ENCODE measurements at places on chromosomes 2 and 18. TPM values are rescaled to one million over a fixed set of nuclear protein-coding genes. Genes with fewer than 3 reads are reported as not detected.

Gene BCL2
- 0.84 TPM for total RNA-seq

Gene GDF7
- total RNA-seq: not detected

Gene CXCR4
- not detected for total RNA-seq

Gene ALKAL2
- not detected for total RNA-seq

Gene RNF125
- 1.6 TPM for total RNA-seq

Gene CROCC2
- total RNA-seq: 0.12 TPM

Gene TRIM43
- total RNA-seq: not detected
